Activated CD4-positive, CD25-positive, alpha-beta regulatory T cell treated with anti-CD3 and anti-CD28 coated beads, Interleukin-2, amount 50 U/mL, for 24 hours (primary cell): ENCODE measurements at places on chromosomes 16 and 17.

- ATAC-seq, result no peak
Observed at GRCh38 chr17:80955078-80955477, 36.6 kb upstream of the CHMP6 start.

DNA sequence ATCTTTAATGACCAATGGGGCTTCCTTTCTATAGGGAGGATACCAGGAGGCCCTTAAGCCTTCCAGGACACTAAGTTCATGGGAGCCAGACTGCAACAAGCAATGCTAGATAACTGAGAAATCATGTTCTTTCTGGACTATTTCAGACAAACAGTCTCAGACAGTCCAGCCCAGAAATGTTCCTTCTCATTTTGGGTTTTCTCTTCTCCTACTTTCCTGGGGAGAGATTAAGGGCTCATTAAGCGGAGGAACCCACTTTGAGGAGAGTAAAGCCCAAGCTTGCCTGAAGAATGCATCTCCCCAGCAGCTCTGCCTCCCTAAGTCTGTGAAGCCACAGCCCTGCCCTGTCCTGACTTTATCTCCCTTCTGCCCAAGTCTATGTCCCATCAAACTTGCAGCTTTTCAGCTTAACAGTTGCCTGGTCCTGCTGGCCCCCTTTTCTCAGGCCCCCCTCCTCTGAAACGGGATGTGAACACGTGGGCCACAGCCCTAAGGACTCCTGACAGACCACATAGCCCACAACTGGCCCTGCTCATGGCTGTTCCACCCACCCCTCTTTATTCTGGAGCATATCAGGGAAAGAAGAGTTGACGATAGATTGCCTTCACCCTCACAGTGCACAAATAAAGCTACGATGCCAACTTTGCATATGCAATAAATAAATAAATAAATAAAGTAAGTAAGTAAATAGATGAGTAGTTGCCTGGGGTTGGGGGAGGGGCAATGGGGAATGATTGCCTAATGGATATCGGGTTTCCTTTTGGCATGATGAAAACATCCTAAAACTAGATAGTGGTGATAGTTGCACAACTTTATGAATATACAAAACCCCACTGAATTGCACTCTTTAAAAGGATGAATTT is 111.0 kb downstream of the N4BP1 start:
- no peak for ATAC-seq

DNA sequence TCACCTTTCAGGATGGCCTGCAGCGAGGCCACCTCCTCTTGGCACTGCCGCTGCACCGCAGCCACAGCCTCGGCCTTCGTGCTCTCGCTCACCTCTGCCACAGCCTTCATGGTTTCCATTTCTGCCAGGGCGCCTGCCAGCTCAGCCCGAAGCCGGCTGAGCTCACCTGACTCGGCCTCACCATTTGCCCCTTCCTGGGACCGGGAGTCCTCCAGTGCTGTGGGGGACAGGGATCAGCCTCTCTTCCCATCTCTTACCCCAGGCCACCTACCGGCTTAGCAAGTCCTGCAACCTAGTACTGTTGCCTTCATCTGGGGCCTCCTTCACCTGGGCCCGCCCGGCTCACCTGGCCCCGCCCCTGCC is 658 bp downstream of the RABEP2 start:
- no peak for ATAC-seq

- no peak for ATAC-seq
Observed at GRCh38 chr16:27472091-27473020, 70.4 kb downstream of the IL21R start.

DNA sequence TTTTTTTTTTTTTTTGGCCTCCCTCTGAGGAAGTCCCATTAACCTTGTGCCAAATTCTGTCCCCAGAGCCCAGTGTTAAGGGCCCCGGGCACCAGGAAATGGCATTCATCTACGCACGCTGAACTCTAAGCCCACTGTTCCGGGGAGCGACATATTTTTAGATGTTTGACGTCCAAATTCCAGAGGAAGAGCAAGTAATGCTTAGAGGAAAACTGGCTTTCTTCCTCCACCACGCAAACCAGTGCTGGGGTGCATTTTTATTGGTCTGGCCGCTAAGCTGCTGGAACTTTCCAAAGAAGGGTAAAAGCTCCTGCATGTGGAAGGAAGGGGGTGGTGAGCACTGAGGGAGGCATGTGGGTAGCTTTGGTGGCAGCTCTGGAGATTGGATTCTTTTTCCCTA is 8.3 kb downstream of the WFDC1 start:
- no peak for ATAC-seq
